Ammon's horn (tissue), 1 donor: ENCODE measurements at places on chromosomes 1 and 21.

DNA sequence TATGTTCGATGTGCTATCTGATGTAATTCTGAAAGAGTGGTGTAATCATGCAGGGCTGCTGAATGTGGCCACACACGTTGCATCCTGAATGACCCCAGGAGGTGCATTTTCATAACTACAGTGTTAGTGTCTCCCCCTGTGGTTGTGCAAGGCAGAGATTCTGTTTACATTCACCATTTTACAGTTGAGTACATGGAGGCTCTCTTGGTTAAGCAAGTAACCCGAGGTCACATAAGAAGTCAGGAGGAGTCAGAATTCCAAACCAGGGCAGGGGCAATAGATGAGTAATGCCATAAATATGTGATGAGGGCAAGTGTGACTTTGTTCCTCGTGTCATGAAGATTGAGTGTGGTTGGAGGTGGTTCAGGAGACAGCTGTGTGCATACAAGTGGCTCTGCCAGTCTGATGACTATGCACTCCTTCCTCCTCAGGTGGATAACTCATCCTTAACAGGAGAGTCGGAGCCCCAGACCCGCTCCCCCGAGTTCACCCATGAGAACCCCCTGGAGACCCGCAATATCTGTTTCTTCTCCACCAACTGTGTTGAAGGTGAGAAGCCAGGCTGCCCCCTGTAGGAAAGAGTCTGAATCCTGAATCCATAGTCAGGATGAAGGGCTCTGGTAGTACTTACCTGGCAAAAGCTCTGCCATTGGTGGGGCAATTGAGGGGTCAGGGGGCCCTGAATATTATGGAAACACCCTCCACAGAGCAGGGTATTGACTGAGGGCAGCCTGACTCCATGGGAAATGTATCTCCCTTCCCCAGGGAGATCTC is 9.3 kb downstream of the ATP1A2 start:
- no peak for DNase-seq

- no peak for DNase-seq
Measured at GRCh38 chr21:36194024-36194423, 37.4 kb downstream of the DOP1B start.

DNA sequence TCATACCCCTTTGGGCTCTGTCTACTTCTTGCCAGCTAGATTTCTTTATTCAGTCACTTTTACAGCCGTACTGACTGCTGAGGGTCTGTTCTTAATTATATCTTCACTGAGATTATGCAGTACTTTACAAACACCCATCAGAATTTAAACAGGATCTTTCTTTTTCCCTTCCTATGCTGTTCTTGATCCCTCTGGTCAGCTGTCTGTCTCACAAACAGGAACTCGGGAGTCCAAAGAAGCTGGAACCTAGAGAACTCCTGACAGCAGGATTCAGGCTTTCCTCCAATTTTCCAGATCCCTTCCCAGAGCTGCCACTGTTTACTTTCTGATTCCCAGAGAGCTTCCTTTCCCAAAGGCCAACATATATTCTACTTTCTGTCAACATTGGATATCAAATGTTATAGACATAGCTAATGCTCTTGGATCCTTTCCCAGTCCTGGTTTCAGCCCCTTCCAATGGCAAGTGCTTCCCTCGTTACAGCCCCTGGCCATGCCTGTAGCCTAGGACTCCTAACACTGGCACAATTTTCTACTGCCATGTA is 59.5 kb downstream of the ATP2B4 start:
- DNase-seq: no peak

DNA sequence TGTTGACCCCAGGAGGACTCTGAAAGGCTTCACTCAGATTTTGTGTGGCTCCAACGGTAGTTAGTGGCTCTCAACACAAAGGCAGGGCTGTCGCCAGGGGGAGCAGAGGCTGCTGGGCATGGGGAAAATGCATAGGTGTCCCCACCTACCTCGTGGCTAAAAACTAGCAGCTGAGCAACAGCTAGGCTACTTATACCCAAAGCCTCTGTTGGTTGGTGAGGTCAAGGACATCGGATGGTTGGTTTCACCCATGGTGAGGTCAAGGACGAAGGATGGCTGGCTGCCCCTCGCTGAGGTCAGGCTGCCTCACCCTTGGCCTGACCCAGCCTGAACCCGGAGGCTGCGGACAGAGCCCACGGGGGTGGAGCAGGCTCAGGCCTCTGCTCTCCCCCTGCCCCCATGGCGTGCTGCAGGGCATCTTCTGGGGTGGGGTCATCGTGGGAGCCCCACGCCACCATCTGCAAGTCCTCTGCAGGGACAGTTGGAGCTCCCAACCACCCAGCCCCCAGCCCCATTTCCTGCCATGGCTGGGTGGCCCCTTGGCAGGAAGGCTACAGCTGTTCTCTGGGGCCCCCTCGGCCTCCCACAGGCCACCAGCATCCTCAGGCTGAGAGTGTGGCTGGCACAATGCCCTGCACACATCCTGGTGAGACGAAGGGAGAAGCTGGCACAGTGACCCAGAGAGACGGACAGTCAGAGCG is 8.5 kb upstream of the GNB1 start:
- no peak for DNase-seq

GRCh38 chr1:210294999-210295745 is 33.5 kb upstream of the HHAT start:
- no peak for DNase-seq

DNA sequence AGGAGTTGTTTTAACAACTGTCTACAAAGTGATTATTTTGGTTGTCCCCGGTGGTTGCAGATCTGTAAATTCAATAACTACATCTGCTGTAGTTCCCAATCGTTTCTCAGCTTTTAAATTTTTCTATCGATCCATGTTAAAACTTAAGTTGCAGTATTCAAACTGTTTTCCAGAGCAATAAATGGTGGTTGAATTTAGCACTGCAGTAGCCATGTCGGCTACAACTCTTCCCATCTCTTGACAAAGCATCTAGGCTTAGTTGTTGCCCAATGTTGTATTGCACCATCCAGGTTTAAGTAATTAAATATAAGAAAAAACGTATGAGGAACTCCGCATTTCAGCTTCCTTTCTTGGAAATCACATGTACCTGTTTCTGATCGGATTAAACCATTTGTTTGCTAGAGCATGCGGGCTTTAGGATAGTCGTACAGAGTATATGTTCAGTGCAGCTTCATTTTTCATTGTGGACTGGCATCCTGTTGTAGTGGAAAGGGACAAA is 996 bp downstream of the CNIH4 start:
- no peak for DNase-seq

- no peak for DNase-seq
Measured at GRCh38 chr1:46557403-46557802, 6.0 kb upstream of the KNCN start.

- DNase-seq: no peak
Measured at GRCh38 chr1:84427250-84428188, 29.2 kb downstream of the DNASE2B start.

GRCh38 chr1:207497941-207498340 is 2.0 kb downstream of the CR1 start:
- no peak for DNase-seq

DNA sequence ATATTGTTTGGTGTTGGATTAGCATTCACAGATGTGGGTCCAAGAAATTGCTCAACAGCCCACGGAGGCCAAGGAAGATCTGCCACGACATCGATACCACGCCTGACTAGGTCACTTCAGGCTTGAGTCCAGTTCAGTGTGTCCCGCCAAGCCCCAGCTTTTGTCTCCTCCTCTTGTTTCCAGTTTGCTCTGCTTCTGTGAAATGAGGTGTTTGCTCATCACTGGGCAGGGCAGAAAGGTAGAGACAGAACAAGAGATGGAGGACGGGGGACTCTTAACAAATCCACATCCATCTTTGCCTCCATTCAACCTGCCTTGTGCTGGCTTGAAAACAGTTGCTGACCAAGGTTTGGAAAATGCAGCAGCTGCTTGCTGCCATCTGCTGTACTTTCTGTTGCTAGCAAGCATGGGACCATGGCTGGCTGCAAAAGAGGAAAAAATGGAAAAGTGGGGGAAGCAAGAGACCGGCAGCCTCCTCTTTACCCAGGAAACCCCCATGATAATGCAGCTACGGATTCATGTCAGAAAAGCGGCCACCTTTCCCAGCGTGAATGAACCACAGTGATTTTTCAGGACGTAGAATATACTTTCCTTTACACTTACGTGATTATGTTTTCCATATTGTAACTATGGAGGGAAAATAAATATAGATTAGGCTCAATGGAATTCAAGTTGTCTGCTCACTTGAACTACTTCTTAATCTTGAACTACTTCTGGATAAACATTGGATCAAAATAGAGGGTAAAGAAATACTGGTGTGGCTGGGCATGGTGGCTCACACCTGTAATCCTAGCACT is 80.2 kb upstream of the GREM2 start:
- peak; percentile 71 for DNase-seq

DNA sequence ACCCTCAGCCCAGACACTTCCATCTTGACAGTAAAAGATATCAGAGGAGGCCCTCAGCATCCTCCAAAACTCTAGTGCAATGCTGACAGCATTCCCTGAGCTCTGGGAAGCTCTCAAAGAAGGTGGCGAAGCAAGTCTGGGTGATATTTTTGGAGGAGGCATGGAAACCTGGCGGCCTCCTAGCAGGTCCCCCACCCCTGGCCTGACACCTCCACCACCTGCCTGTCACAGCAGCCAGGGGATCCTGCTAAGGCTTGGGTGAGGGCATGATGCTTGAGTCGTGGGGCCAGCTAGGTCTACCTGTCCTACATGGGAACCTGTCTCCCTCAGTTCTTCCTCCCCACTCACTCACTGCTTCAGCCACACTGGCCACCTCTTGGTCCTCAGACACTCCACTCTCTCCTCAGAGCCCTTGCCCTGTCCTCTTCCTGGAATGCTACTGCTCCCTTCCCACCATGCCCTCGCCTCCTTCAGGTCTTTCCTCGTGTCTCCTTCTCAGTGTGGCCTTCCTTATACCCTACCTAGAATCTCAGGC is 8.5 kb downstream of the DHRS3 start:
- no peak for DNase-seq

DNA sequence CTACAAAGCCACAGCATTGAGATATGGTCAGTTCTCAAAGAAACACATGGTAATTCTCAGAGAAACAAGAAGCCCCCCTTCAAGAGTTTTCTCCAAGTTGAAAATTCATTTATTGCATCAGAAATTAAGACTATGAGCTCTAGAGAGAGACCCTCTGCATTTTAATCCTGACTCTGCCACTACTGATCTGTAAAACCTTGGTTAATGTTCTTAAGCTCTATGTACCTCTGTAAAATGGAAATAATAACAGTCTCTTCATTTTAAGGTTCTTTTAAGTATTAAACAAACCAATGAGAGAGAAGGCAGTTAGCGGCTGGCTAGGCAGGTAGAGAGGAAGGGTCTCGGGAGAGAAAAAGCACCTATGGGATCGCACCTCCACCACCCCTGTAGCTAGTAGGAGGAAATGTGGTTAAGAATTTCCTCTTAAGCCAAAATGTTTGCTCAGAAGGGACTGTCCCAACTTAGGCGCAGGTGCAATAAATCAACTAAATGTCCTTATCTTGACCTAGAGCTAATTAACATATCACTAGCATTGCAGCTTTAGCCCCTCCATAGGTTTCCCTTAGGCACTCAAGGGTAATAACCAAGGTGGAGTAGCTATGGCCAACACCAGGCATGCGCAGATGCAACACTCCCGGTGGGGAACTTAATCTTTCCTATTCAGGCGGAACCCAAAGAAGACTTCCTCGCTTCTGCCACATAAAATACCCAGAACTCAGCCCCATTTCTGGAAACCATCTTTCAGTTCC is 1685.4 kb downstream of the MRPL39 start:
- no peak for DNase-seq

- no peak for DNase-seq
Measured at GRCh38 chr1:238465449-238465848, 574.7 kb upstream of the ZP4 start.

DNA sequence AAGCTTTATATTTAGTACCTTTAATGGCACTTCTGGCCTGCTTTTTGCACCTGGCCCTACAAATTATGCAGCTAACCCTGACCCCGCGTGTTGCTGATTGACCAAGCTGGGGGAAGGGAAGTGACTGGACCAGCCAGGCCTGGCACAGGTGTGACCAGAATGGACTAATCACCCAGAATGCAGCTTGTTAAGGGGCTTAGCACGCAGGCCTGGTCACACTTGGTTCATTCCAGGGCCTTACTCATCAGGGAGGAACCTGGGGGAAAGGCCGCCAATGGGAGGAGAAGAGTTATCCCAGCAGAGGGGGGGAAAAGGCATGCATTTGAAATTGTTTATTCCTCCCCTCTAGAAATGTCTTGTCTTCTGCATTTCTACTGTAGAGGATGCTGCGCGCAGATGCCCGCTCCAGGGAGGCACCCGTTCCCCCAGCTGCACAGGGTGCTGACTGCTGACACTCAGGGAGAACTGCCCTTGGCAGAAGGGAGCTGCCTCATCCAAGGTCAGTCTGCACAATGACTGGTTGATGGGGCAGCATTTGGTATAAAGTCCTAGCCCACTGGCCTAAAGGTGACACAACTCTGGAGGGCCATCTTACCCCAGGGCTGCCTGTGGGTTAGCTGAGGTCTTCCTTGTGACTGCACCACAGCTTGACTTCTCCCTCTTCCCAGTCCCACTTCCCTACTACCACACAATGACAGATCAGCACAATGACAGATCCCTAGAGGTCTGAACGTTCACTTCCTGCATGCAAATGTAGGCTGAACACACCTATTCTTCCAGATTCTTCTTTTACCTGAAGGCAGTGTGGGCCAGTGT is 29.0 kb downstream of the DHCR24 start:
- DNase-seq: no peak

DNA sequence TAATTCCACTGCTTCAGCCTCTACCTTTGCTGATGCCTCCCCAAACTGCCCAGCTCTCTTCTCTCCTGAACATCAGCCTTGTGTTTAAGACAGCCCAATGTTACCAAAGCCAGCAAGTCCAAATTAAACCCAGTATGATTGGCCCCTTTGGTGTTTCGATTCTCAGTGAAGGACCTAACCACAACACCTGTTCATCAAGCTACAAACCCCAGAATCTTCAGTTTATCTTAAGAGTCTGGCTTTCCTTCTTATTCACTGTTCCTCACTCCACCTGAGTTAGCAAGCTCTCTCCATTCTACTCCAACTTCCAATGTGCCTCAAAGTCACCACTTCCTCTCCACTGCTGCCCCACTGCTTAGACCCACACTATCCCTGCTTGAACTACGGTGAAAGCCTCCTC is 25.5 kb upstream of the ITPKB start:
- DNase-seq: no peak

DNA sequence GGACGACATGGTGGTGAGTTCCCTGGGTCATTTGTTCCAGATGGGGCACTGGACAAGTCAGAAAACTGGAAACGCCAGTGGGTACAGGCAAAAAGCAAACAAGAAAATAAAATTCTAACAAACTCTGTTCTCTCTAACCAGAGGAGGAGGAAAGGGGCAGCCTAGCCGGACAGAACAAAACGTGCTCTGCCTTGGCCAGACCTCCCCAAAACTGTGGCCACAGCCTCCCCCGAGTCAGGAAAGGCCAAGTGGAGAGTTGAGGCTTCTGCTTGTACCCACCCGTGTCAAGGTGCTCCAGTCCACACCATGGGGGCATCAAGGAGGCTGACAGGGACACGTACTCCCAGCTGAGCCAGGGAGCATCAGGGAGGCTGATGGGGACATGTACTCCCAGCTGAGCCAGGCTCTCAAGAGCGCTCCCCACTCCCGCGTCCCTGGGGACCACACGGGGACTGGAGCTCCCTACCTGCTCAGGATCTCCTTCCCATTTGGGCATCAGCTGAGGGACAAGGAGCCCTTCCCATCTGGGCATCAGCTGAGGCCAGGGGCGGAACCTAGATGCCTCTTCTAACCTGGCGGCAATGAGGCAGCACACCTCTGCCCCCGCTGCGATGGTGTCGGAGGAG is 154.8 kb upstream of the COL6A1 start:
- no peak for DNase-seq

- no peak for DNase-seq
Measured at GRCh38 chr1:66247415-66248208, 286.3 kb upstream of the SGIP1 start.

GRCh38 chr1:27416387-27417111 is 24.1 kb downstream of the GPR3 start:
- peak; percentile 66 for DNase-seq
